ENCODE measurements at places on chromosomes 2 and 18.

DNA sequence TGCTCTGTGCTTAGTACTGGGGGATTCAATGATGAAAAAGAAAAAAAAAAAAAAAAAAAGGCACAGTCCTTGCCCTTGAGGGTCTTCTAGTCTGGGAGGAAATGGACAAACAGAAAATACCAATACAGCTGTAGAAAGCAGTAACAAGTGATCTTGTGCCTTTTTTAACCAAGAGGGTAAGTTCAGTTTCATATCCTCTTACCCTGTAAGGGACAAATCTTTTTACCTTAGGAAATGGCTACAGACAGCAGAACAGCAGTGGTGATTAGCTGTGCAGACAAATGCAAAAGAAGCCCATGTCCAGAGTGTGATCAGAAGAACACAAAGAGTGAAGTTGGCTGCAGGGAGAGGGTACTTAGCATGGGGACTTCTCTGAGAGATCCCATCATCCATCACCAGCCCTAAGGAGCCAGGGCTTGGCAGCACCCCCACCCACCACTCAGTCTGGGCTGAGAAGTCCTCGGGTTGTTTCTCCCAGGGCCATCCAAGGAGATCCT lies 102.9 kb downstream of the ALPK2 start:
- no peak for DNase-seq

- DNase-seq: no peak
Observed at GRCh38 chr18:41537666-41538065, 417.4 kb upstream of the PIK3C3 start.

GRCh38 chr2:138829326-138829919 lies 49.2 kb upstream of the NXPH2 start:
- DNase-seq: peak; percentile 7

GRCh38 chr18:36745219-36745975 lies 83.4 kb downstream of the TPGS2 start:
- no peak for DNase-seq

DNA sequence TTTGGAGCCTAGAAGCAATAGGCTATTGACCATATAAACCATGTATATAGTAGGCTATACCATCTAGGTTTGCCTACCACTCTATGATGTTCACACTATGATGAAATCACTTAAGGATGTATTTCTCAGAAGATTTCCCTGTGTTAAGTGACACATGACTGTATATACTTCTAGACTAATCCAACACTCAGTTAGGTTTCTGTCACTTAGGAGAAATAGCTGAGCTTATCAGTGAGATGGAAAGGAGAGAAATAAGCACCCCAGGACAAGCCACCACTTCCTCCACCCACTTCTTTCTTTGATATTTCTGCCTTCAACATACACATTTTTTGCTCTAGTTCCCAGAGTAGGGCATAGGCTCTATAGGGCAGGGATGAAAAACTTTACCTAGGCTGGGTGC lies 7.8 kb downstream of the PECR start:
- no peak for DNase-seq

- DNase-seq: no peak
Observed at GRCh38 chr2:135074216-135074615, 22.1 kb downstream of the RAB3GAP1 start.

GRCh38 chr2:52269696-52270485 lies 1238.0 kb upstream of the NRXN1 start:
- DNase-seq: no peak

- DNase-seq: no peak
Observed at GRCh38 chr2:168114619-168115018, 132.8 kb downstream of the STK39 start.

GRCh38 chr2:98589489-98589888 lies 18.8 kb downstream of the COA5 start:
- DNase-seq: no peak

DNA sequence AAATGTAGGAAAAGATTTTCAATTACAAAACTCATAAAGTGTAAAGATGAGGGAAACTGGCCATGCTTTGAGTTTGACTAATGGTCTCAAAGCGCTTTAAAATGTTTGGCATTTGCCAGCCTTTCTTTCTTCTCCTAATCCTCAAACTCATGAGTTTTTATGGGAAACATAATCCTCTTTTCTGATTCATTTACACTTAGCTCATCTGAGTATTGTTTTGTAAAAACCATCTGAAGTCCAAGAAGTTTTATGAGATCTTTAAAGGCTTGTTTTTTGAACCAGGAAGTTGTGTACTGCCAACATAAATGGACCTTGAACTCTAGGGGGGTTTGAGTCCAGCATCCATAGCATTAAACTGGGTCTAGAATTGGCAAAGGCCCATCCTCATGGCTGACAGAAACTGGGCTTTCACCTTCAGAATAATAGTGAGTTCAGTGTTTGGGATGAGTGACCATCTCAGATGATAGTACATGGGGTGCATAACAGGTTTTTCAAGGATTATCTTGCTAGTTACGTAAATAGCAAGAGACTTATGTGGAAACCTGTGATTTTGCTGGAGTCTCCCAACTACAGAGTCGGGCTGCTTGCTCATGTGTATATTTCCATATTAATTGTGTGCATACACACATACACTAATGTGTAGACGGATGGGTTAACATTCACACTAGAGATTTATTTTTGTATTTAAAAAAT lies 3.8 kb upstream of the LTBP1 start:
- DNase-seq: no peak

- no peak for DNase-seq
Observed at GRCh38 chr2:232415138-232415690, 8.6 kb downstream of the ALPG start.

- DNase-seq: no peak
Observed at GRCh38 chr18:37393221-37393827, 172.3 kb downstream of the CELF4 start.

DNA sequence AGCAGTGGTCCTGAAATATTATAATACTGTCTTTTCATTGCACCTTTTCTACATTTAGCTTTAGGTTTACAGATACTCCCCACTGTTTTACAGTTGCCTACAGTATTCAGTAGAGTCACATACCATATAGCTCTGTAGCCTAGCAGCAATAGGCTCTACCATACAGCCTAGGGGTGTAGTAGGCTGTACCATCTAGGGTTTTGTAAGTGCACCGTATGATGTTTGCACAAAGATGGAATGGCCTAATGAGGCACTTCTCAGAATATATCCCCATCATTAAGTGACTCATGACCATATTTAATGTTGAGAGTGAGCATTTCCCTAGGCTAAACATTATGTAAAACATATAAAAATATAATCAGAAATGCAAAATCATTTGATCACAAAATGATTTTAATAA lies 511.3 kb upstream of the RAB12 start:
- DNase-seq: no peak

DNA sequence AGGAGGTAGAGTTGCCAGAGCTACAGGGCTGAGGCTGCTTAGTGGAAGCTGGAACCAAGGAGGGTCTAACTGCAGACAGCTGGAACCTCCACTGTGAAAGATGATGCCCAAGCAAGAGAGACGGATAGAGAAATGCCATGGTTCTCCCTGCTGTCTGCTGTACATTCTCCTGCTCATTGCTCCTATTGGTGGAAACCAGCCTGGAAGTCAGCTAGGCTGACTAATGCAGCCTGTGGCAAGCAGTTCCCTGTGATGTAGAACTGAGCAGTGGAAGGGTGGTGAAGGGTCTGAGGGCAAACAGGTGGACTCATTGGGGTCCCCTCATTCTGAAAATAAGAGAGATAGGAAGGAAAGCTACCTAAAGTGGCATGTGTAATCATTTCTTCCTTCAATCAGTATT lies 563.6 kb downstream of the SLC4A3 start:
- no peak for DNase-seq

DNA sequence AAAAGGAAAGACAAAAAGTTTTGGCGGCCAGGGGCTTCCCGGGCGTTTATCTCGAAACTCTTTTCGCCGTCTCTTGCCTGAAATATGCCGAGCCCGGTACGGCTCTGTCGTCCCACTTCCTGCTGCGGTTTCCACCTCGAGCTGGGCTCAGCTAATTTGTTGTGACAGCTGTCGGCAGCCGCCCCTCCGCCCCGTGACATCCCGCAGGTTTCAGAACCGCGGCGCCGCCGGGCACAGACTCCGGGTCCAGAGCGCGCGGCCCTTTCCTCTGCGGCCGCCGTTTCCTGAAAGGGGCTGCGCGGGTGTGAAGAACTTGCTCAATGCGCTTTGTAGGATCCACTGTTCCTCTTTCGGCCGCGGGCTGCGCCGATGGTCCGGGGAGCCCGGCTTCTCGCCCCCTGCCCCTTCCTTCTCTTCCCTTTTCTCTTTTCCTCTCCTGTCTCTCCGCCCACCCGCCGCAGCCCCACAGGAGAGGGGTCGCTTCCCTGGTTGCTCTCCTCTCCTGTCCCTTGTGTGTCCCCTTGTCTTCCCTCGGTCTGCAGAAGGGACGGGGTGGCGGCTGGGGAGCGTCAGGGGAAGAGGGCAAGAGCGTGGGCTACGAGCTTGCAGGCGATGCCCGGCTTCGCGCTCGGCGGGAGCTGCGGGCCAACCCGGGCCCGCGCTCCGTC lies 648 bp downstream of the ARID5A start:
- DNase-seq: peak; percentile 84

- no peak for DNase-seq
Observed at GRCh38 chr2:8976442-8977259, 26.8 kb downstream of the MBOAT2 start.

Data from GM13976 (cell line).